ENCODE measurements at places on chromosomes 2 and 18.

DNA sequence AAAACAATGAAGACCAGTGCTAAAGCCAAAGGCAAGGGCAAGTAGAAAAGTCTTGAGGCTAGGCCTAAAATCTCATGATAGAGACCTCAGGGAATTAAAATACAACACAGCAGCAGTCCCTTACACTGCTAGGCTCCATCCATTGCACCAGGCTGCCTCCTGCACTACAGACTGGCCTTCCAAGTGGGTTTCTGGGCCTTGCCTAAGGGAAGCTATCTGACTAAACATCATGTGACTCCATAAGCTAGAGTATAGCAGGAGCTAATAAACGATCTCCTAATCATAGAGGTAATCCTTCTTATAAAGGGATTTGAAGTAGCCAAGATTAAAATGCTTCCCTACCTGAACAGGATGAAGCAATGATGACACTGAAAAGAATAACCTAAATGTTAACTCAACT lies 77.6 kb upstream of the NFU1 start:
- DNase-seq, result no peak

- no peak for DNase-seq
Observed at GRCh38 chr2:190327867-190328572, 8.4 kb upstream of the HIBCH start.

- no peak for DNase-seq
Observed at GRCh38 chr2:54845514-54845913, 122.1 kb downstream of the EML6 start.

GRCh38 chr2:199364153-199364552 lies 93.6 kb downstream of the SATB2 start:
- peak; percentile 12 for DNase-seq

GRCh38 chr18:2168022-2168421 lies 403.3 kb downstream of the METTL4 start:
- DNase-seq, result no peak

DNA sequence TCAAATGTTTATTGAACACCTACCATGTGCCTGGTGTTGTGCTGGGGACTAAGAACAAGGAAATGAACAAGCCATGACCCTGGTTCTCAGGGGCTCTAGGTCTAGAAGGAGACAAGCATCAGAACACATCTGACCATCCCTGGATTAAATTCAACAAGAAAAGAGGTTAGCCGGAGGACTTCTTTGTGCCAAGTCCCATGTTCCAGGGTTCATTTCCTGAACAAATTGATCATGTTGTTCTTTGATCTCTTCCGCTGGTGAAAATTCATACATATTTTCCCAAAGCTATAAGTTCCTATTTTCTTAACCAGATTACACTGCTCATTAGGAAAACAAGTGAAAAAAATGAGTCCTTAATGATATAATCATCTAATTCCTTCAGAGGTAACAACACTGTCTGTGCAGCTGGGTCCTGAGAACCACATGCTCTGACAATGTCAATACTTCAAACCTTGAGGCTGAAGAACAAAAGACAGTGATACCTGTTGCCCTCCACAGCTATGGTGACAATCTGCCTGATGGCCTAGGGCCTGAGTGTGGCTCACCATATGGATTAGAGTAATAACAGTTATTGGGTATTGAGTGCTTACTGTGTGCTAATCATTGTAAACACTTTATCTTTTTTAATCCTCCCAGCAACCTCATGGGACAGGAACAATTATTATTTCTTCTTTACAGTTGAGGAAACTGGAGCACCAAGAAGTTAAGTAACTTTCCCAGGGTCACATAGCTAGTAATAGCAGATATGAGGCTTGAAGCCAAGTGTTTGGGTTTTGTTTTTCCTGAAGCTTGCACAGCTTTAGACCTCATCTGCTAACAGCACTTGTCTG lies 24.6 kb upstream of the INO80C start:
- DNase-seq, result no peak

DNA sequence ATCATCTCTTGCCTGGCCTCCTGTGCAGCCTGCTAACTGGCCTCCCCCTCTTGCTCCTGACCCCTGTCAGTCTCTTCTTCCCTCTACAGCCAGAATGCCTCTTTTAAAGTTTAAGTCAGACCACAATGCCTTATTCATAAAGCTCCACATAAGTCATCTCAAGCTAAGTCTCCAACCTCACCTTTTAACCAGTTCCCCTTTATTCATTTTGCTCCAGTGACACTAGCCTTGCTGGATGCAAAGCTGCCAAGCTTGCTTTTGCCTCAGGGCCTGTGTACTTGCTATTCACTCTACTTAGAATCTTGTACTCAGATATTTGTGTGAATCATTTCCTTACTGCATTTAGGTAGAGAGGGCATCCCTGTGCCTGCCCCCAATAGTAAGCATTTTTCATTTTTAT lies 180.9 kb downstream of the PDE1A start:
- no peak for DNase-seq

GRCh38 chr2:172084395-172084644 lies 987 bp upstream of the DLX1 start:
- DNase-seq, result no peak

GRCh38 chr2:17646081-17646554 lies 105.6 kb downstream of the VSNL1 start:
- DNase-seq, result peak; percentile 53

DNA sequence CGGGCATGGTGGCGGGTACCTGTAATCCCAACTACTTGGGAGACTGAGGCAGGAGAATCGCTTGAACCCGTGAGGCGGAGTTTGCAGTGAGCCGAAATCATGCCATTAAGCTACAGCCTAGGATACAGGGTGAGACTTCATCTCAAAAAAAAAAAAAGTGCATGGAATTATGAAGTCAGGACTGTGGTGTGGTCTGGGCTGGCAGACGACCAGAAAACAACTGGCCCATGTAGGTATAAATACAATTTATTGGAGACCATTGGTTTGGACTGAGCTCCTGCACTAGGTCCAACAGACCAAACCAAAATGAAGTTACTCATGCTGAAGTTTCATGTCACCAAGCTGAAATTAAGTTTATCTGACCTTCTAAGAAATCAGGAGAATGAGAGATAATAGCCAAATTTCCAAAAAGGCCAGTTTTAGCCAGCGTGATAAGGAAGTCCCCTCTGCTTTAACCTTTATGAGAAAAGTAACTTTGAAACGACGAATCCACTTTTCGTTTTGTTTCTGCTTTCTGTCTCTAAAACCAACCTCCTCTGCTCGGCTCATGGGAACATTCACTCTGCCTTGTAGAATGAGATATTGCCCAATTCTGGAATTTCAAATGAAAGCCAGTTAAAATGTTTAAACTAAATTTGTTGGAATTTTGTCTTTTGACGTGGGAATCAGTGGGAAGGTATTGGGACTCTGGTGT lies 17.7 kb upstream of the RAB10 start:
- no peak for DNase-seq

GRCh38 chr2:231371430-231372054 lies 24.0 kb upstream of the B3GNT7 start:
- DNase-seq, result no peak

DNA sequence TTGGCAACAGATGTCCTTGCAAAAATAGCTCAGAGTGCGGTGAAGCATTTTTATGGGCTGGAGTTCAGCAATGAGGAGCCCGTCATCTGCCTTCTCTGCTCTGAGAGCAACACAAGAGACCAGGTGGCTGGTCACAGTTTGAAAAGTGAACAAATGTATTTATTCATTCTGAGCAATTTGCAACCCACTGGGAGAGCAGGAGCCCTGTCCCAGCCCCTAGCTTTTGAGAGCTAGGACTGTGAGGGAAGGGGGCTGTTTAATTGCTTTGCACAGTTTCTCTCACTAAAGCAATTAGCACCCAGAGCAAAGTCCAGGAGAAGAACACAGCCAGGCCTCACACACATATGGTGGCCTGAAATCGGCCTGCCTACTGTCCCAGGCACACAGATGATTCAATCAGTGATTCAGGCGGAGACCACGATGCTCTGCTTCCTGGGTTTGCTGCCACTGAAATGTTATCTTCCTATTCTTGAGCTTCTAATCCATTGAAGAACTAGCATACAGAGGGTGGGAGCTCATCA lies 646.1 kb upstream of the ACVR2A start:
- DNase-seq, result peak; percentile 47

DNA sequence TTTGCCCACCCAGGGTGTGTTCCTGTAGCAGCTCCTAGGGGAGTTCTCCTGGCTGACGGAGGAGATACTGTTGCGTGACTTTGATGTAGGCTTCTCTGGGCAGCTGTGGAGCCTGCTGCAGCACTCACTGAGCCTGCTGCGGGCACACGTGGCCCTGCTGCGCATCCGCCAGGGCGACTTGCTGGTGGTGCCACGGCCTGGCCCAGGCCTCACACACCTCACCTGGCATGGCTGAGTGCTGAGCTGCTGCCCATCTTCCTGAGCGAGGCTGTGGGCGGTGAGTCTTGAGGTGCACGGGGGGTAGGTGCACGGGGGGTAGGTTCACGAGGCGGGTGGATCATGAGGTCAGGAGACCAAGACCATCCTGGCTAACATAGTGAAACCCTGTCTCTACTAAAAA lies 191.7 kb downstream of the ANKRD36C start:
- no peak for DNase-seq

DNA sequence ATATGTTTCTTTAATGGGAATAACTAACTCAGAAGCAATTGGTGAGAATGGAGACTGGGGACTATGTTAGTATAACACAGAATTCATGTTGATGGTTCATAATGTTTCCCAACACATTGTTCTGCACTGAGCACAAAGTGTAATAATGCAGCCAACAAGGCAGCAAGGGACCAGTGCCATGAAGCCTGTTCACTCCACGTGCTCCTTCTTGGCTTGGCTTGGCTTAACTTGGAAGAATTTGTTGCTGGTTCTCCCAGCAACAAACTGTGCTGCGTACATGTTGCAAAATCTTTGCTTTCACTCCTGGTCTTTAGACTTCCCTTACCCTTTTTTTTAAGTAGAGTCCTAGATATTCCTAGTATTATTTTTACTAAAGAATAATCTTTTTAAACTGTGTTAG lies 129.7 kb downstream of the MAP3K20 start:
- no peak for DNase-seq

- DNase-seq, result no peak
Observed at GRCh38 chr18:33372442-33372841, 68.1 kb downstream of the CCDC178 start.

GRCh38 chr18:72460210-72460680 lies 83.9 kb downstream of the CBLN2 start:
- no peak for DNase-seq

- DNase-seq, result no peak
Observed at GRCh38 chr2:9745153-9745899, 97.9 kb upstream of the TAF1B start.

DNA sequence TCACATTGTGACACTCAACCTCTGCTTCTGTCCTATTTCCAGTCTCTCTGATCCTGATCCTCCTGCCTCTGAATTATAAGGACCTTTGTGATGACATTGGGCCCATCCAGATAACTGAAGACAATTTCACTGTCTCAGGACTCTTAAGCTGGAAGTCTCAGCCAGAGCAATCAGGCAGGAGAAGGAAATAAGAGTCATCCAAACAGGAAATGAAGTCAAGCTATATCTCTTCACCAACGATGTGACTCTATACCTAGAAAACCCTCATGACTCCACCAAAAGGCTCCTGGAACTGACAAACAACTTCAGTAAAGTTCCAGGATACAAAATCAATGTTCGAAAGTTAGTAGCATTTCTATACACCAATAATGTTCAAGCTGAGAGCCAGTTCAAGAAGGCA lies 29.3 kb upstream of the TWIST2 start:
- DNase-seq, result no peak

GRCh38 chr2:186913870-186914269 lies 64.9 kb upstream of the ZSWIM2 start:
- DNase-seq, result no peak

DNA sequence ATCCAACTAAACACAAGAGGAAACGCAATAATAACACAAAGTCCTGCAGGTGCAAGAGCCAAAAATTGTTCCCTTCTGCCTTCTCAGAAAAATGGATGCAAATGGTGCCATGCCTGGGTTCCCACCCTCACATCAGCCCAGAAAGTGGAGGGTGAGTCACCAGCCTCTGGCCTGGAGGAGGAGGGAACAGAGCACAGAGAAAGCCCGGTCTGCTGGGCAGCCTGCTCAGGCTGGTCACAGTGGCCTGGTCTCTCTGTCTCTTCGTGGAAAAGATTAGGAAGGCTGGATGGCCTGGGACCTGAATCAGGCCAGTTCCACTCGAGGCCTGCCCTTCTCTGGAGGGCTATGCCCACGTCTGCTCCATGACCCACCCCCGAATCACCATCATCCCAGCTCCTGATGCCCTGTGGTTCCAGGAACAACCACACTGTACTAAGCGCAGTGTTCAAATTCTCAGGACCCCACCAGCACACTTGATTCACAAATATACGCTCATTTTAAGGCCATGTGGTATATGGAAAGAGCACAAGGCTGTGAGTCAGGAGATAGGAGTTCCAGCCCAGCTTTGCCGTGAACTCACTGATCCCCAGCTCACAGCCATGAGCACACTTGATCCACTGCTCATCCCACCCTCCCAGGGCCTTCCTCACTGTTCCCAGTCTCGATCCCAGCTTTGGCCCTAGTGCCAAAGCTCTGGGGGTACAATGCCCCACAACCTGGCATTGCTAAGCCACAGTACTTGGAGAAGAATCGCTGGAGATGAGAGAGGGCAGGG lies 82.1 kb downstream of the ZBTB7C start:
- DNase-seq, result no peak

DNA sequence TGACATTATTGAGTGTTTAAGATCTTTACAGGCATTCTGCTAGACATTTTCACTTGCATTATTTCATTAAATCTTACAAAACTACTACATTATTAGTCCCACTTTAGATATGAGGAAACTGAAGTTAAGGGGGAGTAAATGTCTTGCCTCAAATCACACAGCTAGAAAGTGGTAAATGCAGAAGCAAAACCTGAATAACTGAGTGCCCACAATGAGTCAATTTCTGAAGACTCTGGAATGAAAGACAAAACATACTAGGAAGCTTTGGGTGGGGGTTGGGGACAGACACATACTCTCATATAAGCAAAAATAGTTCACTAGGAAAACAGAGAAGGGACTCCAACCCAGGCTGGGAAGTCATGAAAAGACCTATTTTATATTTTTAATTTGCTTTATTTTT lies 214.4 kb upstream of the LRATD1 start:
- no peak for DNase-seq

DNA sequence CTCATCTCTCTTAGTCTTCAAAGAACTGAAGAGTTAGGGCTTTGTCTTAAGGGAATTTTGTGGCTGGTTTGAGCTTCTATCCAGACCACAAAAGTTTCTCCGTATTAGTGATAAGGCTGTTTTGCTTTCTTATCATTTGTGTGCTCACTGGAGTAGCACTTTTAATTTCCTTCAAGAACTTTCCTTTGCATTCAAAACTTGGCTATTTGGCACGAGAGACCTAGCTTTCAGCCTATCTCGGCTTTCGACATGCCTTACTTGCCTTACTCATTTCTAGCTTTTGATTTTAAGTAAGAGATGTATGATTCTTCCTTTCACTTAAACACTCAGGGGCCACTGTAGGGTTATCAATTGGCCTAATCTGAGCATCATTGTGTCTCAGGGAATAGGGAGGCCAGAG lies 29.9 kb downstream of the HDHD2 start:
- no peak for DNase-seq
